ENCODE measurements at places on chromosomes 12 and 14.

GRCh38 chr14:91286530-91286937 is 42.0 kb upstream of the GPR68 start:
- DNase-seq, result peak; percentile 82

GRCh38 chr14:46734286-46734685 is 82.7 kb upstream of the RPL10L start:
- DNase-seq, result no peak

DNA sequence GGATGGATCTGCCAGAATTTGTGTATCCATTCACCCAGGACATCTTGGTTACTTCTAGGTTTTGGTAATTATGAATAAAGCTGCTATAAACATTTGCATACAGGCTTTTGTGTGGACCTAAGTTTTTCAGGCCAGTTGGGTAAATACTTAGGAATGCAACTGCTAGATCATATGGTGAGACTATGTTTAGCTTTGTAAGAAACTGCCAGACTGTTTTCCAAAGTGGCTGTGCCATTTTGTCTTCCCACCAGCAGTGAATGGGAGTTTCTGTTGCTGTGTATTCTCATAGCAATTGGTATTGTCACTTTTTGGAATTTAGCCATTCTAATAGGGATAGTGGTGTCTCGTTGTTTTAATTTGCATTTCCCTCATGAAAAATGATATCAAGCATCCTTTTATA is 133.0 kb downstream of the KIF26A start:
- no peak for DNase-seq

- DNase-seq, result no peak
These were observed 11.9 kb downstream of the SLCO1B3 start for GRCh38 chr12:20822415-20822814.

DNA sequence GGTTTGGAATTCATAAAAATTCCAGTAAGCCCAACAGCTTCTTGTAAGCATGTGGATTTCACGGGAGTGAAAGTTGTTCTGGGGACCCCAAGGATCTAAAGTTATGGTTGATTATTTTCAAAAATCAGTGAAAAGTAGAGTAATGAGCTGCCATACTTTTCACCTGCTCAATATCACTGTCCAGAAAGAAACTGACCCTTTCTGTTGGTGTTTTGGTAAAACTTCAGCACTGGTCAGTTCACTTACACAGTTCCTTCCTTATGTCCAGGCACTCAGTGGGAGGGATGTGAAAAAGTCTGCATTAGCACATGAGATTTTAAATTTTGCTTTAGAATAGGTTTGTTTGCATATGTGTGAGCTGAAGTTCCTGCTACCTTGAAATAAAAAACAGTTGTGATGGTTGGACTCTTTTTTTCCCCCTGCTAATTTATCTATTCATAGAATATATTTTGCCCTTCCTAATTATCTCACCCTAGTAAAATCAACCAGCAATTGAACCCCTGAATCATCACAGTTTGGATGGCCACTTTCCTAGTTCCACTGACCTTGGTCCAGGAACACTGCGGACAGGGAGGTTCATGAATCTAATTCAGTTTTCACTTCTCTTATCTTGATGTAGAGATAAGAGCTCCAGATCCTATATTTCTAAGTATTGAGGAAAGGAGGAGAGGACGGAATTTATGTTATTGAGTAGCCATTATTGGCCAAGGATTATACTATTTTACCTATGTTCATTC is 25.8 kb downstream of the CFL2 start:
- DNase-seq, result no peak
